Heart right ventricle (tissue), 16 donors: ENCODE measurements at places on chromosomes 2 and 18.

DNA sequence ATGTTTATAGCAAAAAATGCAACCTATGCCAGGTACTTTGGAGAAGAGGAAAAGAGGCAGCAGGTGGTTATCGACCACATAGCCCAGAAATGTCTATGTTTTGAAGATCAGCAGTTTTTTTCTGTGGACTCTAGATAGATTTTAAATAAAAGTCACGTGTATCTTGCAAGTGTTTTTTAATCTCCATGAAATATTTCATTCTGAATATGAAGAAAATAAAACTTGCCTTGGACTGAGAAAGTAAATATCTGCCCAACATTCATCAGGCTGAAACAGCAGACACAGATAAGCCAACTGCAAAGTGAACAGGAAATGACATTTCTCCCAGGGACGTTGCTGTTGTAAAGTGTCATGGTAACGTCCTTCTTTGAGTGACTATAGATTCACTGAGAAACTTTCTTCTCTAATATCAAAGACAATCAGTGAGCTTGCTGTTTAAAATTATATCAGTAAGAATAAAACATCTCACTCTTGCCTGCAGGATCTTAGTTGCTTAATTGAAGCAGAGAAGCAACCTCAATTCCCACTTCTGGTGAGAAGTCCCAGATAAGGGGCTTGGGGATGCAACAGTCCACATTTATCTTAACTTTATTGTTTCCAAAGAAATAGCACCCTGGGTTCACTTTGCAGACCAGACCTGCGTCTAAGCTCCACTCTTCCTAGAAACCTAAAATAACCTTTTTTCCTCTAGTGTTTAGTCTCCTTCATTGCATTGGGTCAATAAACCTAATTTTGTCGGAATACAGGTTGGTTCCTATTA, 6.3 kb downstream of the MYOM1 start:
- DNase-seq: no peak

GRCh38 chr2:132891498-132891897, 221.5 kb upstream of the LYPD1 start:
- DNase-seq: no peak

DNA sequence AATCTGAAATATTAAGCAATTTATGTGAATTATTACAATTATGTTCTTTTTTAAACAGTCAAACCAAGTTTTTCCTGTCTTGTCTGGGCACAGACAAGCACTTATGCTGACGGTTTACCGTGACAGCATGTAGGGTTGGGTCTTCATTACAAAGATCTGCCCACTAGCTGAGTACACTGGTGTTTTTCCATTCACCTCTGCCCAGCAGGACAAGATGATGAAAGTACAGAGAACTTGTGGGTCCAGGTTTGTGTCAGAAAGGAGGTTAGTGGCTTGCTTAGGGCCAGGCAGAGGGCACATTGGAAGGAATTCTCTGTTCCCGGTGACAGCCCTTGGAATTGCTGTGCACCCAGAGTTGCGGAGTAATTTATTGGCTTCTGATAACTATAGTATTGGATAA, 14.0 kb downstream of the NABP1 start:
- no peak for DNase-seq

DNA sequence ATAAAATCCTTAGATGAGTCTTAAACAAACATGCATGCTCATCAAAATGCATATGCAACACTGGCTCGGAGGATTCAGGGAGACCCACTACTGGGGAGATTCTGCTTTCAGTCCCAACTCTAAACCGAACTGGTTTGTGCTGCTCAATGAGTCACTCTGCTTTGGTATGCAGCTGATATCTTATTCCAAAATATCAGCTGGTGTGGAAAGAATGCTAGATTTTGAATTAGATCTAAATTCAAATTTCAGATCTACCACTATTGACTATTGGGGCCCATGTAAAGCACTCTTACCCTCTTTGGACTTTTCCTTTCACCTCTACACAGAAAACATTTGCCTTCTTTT, 39.2 kb upstream of the TTN start:
- DNase-seq: no peak

DNA sequence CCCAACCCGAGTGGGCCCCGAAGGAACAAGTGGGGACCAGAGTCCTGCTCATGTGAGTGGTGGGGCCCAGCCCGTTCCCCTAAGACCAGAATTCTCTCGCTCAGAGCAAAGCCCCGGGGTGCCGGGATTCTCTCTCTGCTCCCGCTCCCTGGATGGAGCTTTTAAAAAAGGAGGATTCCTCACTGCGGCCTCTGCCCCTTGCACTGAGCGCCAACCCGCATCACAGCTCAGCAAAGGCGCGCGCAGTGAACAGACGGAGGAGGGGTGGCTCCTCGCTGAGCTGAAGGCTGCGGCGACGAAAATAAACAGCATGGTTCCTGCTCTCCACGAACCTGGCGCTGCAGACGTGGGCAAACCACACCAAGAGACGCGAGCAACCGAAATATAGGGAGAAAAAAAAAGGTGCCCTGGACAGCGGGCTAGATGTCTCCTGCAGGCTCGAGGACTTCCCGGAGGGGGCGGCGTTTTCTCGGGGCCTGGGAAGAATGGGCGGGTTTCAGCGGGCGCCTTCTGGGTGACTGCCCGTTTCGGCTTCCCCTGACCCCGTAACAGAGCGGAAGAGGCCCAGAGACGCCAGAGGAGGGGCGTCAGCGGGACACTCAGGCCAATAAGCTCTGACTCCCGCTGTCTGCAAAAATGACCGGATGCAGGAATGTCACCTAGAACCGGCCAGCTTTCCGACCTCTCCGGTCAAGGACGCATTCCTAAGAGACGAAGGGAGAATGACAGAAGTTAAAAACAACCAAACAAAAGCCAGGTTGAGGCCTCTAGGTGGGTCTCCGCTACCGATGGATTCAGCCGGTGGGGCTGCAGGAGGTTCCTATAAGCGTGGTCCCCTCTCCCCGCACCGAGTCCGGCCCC, 819 bp upstream of the KLF11 start:
- DNase-seq: peak; percentile 92

DNA sequence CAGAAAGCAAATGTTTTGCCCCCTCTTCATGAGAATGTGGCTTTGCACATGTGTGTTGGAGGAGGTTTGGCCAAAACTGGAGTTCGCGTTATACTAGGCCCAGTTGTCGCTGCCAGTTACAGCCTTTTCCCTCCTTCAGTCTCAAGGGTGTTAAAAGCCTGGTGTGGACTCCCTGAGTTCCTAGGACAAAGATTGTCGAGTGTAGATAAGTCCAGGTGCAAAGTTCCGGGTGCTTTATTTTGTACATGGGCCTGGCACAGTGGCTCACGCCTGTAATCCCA, 542 bp upstream of the RNF103 start:
- no peak for DNase-seq

- no peak for DNase-seq
Observed at GRCh38 chr18:53486296-53486695, 738.2 kb downstream of the MBD2 start.

DNA sequence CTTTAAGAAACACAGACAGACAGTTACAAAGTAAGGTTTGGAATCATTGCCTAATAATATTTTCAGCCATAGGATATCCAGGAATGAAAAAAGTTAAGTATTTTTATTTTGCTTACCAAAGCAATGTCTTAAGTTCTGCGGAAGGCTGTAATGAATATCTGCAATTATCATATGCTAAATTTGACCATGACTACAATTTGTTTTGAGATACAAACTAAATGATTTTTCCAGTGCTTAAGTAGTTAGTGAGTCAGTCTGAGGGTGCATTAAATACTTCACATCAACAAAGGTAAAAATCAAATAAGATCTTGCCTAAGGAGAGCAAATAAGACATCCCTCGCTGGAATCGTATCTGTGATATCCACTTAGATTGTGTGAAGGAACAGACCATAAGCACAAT, 250.0 kb downstream of the CD226 start:
- DNase-seq: no peak

DNA sequence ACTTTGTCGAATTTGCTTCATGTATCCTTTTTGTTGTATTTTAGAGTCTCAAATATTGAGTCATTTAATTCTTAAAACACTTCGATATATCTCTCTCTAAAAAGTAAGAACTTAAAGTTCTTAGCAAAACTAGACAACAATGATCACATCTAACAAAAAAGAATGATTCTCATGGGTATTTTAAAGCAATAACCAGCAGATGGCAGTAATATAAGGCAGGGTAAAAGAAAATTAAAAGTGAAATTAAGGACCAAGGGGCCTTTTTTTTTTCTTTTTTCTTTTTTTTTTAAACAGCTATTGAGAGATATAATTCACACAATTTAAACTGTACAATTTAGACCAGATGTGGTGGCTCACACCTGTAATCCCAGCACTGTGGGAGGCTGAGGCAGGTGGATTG, 9.9 kb upstream of the AOX1 start:
- no peak for DNase-seq

DNA sequence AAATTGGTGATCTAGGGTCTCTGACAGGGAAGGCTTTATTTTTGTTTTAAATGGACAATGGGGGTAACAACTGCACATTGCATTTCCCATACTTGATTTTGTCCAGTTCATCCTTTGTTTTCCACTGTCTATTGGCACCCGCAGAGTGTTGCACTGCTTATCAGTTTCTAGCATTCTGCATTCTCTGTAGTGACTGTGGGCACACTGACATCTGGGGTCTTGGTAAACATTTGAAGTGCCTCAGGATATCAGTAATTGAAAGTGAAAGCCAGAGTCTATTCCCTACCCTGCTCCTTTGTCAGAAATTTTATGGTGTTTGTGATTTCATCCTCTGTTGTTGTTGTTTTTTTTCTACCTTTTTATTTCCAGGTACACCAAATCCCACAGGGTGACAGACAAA, 132.1 kb upstream of the EPC2 start:
- no peak for DNase-seq

DNA sequence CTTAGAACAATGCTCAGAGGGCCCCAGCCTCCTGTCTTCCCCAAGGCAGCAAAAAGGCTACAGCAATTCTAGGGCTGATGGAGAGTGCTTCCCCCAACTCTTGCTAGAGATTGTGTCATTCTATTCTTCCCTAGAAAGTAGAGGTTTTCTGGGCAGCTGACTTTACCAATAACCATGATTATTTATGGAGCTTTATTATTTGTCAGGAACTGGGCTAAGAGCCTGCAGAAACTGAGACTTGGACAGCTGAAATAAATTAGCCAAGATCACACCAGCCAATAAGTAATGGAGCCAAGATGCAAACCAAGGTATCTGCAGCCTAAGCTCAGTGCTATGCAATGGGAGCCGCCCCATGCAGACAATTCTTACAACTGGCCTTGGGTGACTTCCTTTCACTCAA, 84.8 kb downstream of the CCBE1 start:
- DNase-seq: no peak

GRCh38 chr2:126661702-126662500, 5.9 kb downstream of the GYPC start:
- DNase-seq: no peak

- peak; percentile 56 for DNase-seq
Observed at GRCh38 chr2:25053041-25053440, 11.2 kb downstream of the EFR3B start.

GRCh38 chr2:43689999-43690398, 13.8 kb upstream of the C1GALT1C1L start:
- DNase-seq: no peak

- DNase-seq: no peak
Observed at GRCh38 chr2:42371611-42372473, 10.8 kb upstream of the COX7A2L start.

DNA sequence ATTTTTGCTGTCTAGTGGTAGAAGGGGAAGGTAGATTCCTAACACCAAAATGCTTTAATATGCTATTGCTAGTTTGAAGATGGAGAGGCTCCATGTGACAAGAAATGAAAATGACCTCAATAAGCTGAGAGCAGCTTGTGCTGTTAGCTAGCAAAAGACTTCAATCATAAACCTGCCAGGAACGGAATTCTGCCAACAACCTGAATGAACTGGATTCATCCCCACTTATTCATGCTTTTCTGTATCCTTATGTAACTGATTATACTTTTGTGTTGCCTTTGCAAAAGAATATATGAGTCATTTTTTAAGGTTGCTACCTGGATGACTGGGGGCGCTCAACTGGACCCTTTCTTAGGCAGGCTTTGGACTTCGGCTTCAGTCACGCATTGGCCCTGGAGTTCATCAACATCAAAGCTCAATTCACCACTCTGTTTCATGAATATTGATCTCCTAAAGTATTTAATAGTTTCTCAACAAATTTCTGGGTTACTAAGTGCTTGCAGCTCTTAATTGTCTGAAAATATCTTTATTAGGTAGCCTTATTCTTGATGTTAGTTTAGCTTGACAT, 97.5 kb upstream of the KCNJ3 start:
- no peak for DNase-seq

GRCh38 chr2:16241166-16242160, 301.1 kb downstream of the MYCN start:
- DNase-seq: no peak

GRCh38 chr2:12008425-12009061, 262.1 kb downstream of the LPIN1 start:
- no peak for DNase-seq

DNA sequence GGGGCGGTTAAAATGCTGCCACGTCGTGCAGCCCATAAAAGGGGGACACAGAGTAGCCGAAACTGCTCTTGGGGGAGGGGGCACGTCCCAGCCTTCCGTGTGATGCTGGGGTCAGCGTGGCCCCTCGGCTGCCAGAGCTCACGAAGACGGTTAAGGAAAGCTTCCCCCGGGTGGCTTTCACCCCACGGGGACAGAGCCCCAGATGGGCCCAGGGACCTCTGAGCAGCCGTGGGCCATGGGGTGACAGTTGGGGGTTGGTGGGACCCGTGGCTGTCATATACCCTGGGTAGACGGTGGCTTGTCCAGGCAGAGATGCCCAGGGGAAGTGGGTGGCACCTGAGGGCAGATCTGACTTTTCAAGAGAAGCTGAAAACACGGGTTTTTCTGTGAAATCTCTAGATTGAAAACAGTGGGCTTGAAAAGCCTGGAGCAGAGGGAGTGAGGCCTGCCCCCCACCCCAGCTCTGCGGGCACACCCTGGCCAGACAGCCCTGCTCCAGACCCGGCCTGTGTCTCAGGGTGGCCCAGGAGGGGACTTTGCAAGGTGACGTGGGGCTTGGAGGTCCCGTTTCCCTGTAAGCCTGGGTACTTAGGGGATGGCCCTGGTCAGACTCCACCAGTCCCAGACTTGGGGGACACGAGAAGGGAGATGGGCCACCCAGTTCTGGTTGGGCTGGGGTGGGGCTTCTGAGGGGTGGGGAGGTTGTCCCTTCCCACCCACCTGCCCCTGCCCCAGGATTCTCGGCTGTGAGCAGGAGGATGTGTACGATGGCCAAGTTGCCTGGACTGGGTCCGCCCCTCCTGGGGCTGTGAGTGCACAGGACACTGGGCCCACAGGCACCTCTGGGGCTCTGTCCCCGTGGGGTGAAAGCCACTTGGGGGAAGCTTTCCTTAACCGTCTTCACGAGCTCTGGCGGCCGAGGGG, 652 bp downstream of the NEU4 start:
- DNase-seq: no peak

DNA sequence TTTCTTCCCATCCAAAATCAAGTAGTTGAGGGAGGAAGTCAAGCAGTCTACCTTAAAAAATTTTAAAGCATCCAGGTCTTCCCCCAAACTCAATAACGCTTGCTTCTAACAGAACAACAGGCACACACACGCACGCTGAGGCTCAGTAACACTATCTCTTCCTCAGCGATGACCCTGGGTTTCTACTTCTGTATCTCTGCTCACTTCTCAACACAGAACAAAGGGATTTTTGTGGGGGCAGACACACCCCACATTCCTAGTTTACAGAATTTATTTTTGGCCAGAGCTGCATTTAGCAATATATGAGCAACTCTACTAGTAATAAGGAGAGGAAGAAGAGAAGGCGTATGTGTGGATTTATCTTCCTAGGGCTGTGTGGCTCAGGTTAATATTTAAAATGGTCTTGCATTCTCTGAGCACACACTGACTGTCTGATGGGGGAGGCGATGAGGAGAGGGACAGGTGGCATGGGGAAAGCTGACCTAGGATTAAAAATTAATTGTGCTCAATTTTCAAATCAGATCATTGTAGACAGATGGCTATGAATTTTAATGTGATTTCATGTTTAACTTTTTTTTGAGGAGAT, 71.3 kb upstream of the PPM1B start:
- no peak for DNase-seq
